ENCODE measurements at places on chromosomes 2 and 18. TPM values are rescaled to one million over a fixed set of nuclear protein-coding genes. Genes with fewer than 3 reads are reported as not detected.

UGT1A10 gene
- not detected for total RNA-seq

REEP1 gene
- total RNA-seq, result 0.55 TPM

DNA sequence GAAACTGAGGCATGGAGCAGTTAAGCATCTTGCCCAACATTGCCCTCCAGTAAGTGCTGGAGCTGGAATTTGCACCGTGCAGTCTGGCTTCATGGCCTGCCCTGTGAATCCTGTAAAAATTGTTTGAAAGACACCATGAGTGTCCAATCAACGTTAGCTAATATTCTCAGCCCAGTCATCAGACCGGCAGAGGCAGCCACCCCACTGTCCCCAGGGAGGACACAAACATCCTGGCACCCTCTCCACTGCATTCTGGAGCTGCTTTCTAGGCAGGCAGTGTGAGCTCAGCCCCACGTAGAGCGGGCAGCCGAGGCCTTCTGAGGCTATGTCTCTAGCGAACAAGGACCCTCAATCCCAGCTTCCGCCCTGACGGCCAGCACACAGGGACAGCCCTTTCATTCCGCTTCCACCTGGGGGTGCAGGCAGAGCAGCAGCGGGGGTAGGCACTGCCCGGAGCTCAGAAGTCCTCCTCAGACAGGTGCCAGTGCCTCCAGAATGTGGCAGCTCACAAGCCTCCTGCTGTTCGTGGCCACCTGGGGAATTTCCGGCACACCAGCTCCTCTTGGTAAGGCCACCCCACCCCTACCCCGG lies 1.3 kb downstream of the PROC start:
- DNase-seq, result no peak

ASB1 gene
- total RNA-seq, result 40.4 TPM

TFCP2L1 gene
- total RNA-seq, result 0.09 TPM

GPR55 gene
- 0.07 TPM for total RNA-seq

GALR1 gene
- total RNA-seq, result not detected

DNA sequence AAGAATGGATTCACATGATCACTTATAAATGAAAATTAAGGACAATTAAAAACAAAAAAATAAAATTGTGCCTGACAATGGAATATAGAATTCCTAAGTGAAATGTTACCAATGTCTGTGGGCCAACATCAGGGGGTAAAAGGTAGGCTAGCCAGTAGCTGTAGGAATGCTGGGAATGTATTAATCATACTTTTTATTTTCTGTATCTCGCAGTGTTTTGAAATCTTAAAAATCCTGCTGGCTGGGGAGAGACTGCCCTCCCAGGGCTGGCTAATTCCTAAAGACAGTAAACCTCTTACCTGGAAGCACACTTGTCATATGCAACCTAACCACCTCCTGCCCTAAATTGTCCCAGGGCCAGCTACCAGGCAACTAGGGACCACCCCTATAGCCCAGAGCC lies 69.8 kb downstream of the REV1 start:
- no peak for DNase-seq

EFR3B gene
- 7.0 TPM for total RNA-seq

TMEM178A gene
- total RNA-seq, result not detected

DNA sequence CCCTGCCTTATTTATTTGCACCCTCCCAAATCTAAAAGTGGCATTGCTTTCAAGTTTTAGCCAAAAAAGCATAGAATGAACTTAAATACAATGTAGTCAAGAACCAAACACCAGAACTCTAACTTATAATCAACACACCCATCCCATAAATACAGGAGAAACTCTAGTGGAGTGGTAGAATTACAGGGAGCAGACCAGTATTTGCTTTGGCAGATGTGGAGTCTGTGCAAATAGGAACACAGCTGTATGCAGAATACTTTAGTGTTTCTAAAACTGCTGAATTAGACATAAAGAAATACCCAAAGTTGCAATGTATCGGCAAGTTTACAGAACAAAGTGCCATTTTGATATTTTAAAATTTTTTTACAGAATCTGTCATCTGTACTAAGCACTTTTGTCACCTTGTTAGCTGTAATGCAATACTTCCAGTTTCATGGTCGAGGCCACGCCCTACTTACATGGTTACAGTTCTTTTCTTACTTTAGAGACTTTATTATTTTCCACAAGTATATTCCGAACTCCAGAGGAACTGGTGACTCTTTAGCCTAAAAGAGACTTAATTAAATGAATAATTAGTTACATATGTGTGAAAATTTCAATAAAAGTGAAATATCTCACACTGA lies 23.7 kb upstream of the COL5A2 start:
- peak; percentile 65 for DNase-seq

GRCh38 chr2:20104900-20105545 lies 53.6 kb upstream of the LAPTM4A start:
- DNase-seq, result no peak

- DNase-seq, result no peak
Observed at GRCh38 chr2:121088251-121089165, 196.5 kb downstream of the TFCP2L1 start.

Measured in NCI-H460 (cell line).